ENCODE measurements at places on chromosomes 6 and 20.

- peak; percentile 63 for DNase-seq
These were observed 10.2 kb upstream of the CST5 start for GRCh38 chr20:23889775-23890187.

GRCh38 chr6:30951907-30952469, 11.2 kb downstream of the MUCL3 start:
- no peak for DNase-seq

DNA sequence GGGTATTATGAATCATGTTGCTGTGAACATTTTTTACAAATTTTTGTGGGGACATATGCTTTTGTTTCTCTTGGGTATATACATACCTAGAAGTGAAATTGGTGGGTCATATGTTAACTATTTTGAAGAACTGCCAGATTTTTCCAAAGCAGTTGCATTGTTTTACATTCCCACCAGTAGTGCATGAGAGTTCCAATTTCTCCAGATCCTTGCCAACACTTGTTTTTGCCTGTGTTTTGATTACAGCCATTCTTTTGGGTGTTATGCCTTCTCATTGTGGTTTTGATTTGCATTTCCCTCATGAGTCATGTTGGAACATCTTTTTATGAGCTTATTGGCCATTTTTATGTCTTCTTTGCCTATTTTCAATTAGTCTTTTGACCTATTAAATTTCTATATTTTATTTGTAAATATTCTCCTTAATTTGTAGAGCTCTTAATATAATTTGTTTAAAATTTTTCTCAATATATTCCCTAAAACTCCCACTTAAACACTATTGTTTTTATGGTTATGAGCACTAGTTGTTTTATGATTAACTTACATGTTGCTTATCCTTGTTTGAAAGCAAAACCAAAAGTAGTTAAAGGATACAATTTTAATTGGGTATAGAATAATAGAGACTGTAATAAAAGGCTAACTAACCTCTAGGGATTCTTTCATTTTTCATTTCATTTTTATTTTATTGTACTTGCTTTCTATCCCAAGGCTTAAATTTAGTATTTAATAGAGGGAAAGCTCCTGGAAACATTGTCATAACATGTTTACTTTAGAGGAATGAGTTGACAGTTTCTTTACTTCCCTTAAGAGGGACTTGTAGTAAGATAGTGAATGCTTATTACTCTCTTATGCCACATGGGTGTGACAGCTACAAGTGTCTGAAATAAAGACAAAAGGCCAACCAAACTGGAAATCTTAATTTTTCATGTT, 5.5 kb downstream of the UBR2 start:
- DNase-seq: no peak

GRCh38 chr6:70663881-70664466, 3.7 kb upstream of the SMAP1 start:
- DNase-seq: no peak

GRCh38 chr6:24831771-24832716, 33.3 kb upstream of the ARMH2 start:
- DNase-seq: no peak

DNA sequence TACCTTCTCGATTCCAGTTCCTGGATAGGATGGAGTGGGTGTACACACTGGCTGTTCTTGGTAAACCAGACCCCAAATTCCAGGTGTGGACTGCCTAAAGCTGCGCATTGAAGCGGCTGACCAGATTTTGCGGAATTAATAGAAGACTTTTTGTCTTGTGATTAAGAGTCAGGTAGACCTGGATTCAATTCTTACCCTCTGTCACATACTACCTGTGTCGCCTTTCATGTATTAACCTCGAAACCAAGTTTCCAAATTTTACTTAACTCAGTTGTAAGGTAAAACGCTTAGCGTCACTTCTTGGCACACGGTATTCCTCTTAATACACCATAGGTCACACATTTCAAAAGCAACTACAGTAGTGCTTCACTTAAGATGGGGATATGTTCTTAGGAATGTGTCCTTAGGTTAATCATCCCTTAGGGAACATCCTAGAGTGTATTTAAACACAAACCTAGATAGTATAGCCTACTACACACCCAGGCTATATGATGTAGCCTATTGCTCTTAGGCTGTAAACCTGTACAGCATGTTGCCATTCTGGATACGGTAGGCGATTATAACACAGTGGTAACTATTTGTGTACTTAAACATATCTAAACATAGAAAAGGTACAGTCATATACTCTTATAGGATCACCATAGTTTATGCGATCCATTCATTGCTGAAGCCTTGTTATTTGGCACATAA, 733 bp upstream of the GOPC start:
- DNase-seq: no peak

GRCh38 chr6:74892091-74892490, 313.8 kb downstream of the COL12A1 start:
- DNase-seq: no peak

- no peak for DNase-seq
These were observed 31.5 kb downstream of the SNX5 start for GRCh38 chr20:17936761-17937732.

GRCh38 chr6:150491131-150491810, 108.4 kb upstream of the PLEKHG1 start:
- DNase-seq: peak; percentile 15

DNA sequence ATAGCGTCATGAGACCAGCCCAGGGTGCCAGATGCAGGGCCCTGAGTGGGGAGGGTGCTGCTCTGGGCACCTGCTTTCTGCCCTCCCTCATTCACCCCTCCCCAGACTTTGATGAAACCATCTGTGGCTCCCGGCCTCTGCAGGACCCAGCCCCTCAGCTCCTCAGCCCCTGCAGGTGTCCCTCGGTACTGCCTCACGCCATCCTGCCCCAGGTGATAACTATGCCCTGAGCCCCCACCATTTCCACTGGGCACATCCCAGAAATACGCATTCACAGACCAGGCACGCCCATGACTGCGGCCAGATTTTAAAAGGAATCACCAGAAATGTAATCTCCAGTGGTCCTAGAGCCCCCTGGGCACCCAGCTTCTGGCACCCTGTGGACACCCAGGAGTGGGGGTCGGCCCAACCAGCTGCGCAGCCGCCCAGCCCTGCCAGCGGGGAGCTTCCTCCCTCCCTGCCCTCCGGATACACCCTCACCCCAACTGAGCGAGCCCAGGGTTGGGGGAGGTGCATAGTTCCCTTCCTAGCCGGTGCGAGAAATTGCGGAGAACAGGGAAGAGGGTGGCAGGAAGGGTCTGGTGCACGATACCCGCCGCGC, 615 bp upstream of the NTSR1 start:
- peak; percentile 27 for DNase-seq

GRCh38 chr6:165263-165662, 127.0 kb upstream of the DUSP22 start:
- no peak for DNase-seq

GRCh38 chr6:126983779-126984178, 134.7 kb upstream of the RSPO3 start:
- DNase-seq: no peak

DNA sequence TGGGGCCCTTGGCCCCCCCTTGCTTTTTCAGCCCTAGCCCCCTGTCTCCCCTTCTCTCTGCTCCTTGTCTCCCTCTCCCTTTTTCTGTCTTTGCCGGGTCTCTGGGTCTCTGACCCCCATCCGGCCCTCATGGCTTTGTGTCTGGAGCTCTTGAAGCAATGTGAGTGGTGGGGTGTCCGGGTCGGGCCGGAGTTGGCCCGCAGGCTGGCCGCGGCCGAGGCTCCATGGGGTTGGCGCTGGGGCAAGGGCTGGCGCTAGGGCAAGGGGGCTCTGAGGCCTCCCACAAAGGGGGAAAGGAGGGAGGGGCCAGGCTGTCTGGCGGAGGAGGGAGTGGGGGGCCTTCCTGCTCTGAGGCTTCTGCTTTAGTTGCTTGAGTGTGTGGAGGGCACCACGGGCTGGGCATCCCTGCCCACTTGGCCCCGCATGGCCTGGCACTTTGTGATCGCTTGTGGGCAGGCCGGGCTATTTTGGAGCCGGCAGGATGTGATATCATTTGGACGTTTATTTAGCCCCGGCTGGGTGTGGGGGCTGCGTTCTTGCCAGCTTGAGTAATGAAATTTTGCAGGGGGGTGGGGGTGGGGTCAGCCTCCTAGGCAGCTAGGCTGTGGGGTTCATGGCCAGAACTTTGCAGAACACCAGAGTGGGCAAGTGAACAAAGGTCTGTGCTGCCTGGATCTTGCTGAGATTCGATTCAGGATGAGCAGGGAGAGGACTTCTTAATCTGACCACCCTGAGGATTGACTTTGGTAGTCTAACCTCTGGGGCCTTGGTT, 78.7 kb upstream of the MYL9 start:
- no peak for DNase-seq

GRCh38 chr20:63568986-63569949, 4.8 kb downstream of the HELZ2 start:
- DNase-seq: no peak

GRCh38 chr6:160269771-160270170, 11.2 kb upstream of the SLC22A2 start:
- no peak for DNase-seq

GRCh38 chr6:14966096-14966905, 279.6 kb upstream of the JARID2 start:
- no peak for DNase-seq

- no peak for DNase-seq
These were observed 36.4 kb upstream of the KHDC1 start for GRCh38 chr6:73299151-73299971.

DNA sequence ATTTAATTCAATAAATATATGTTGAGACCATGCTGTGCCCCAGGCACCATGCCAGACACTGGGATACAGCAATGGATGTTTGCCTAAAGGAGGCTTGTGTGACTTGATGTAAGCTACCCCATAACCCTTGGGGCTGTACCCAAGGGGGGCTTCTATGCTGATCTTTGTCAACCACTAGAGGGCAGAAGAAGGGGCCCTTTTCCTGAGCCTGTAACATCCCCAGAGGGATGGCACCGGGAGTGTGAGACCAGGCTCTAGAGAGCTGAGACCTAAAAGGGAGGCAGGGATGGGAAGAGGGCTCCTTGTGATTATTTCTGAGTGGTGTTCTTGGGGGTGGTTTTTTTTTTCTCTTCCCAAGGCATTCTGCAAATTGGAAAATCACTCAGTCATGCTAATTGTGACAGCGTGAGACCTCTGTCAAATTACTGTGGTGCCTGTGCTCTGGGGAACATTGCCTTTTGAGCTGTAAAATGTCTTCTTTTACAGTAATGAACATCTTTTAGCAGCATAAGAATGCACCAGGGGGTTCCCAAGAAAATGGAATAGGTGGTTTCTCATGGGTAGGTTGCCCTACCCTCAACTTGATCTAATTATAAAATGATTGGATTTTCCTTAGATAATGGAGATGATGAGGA, 138.7 kb upstream of the SLC24A3 start:
- no peak for DNase-seq

DNA sequence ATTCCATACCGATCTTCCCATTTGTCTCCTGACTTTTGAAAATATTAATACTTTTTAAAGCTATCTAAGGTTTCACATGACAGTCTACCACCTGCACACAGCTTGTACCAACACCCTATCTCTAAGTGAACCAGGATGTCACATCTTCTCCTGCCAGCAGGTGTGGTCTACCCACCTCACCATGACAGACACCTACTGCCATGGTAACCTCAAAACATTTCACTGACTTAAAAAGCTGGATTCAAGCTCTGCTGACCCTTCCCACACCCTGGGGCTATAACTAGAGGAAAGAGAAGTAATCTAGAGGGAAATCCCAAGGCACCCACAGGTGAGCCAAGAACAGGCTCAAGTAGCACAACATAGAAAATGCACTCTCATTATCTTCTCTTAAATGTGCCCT, 1.2 kb downstream of the SLC17A3 start:
- DNase-seq: no peak

DNA sequence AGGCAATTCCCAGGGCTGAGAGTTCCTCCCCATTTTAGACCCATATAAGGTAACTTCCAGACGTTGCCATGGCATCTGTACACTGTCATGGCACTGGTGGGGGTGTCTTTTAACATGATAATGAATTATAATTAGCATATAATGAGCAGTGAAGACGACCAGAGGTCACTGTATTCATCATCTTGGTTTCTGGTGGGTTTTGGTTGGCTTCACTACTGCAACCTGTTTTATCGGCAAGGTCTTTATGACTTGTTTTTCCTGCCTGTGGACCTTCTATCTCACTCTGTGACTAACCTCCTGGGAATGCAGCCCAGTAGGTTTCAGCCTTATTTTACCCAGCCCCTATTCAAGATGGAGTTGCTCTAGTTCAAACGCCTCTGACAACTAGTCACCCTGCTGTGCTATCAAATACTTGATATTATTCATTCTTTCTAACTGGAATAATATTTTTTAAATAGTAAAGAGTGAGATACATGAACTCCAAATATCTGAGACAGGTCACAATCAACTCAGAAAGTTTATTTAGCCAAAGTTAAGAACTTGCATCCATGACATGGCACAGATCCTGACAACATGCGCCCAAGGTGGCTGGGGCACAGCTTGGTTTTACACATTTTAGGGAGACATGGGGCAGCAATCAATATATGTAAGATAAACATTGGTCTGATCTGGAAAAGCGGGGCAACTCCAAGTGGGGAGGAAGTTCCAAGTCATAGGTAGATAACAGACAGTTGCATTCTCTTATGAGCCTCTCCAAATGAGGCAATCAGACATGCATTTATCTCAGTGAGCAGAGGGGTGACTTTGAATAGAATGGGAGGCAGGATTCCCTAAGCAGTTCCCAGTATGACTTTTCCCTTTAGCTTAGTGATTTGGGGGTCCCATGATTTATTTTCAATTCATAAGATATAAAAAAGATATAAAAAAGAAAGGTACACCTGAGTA, 1.2 kb upstream of the UFL1 start:
- DNase-seq: no peak

DNA sequence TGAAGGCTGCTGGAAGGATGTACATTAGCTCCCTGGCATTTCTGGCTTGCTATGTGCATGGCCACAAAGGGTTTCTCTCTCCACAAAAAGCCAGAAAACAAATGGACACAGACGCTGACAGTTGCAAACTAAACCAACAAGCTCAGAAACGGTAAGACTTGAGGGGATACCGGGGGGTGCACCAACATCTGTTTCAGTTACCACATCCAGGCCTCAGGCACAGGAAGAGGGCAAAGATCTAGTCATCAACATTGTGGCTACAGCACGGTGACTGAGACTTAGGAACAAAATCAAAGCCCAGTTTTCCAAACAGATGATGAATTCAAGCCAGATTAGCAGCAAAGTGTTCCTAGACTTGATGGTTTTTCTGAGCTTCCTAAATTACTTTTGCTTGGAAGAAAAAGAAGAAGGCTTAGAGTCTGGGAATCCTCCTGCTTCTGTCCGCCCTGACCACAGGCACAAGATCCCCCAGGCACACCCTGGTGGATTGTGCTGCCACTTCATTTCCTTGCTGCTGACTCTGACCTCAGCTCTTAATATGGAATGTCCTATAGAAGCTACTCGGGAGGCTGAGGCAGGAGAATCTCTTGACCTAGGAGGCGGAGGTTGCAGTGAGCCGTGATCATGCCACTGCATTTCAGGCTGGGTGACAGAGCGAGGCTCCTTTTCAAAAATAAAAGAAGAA, 54.2 kb upstream of the ADGRF1 start:
- DNase-seq: no peak

- DNase-seq: no peak
These were observed 4.5 kb downstream of the CCDC170 start for GRCh38 chr6:151498327-151498726.

Measured in activated naive CD8-positive, alpha-beta T cell treated with anti-CD3 and anti-CD28 coated beads, Interleukin-2, amount 50 U/mL, for 24 hours (primary cell).